ENCODE measurements at places on chromosomes 5 and 9.

GRCh38 chr9:36102742-36103495, 33.6 kb upstream of the GLIPR2 start:
- peak; percentile 59 for DNase-seq

- DNase-seq: no peak
These were observed 287.4 kb downstream of the ARHGAP26 start for GRCh38 chr5:143057580-143057999.

- no peak for DNase-seq
These were observed 29.6 kb downstream of the NOTCH1 start for GRCh38 chr9:136516191-136516654.

DNA sequence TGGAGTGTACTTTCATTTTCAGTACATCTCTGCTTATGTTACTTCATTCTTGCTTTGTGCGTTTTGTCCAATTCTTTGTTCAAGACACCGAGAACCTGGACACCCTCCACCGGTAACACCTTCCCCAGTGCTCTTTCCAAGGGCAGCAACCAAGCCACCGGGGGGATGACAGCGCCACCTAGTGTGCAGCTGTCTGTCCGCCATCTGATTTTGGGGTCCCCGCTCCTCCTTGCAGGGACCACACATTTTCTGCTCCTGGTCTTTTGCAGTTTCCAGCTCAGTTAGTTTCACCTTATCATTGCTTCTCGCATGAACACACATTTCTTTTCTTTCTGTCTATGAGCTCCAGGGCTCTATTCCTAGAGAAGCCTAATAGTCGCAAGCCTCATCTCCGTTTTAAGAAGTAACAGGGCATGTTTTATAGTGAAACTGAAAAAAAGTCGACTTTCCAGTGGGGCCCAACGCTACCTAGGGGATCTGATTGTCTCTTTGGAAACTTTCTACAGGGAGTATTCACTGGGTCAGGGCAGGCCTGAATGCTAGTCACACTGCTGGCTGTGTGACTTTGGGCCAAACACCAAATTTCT, 152.1 kb downstream of the FSTL4 start:
- no peak for DNase-seq

DNA sequence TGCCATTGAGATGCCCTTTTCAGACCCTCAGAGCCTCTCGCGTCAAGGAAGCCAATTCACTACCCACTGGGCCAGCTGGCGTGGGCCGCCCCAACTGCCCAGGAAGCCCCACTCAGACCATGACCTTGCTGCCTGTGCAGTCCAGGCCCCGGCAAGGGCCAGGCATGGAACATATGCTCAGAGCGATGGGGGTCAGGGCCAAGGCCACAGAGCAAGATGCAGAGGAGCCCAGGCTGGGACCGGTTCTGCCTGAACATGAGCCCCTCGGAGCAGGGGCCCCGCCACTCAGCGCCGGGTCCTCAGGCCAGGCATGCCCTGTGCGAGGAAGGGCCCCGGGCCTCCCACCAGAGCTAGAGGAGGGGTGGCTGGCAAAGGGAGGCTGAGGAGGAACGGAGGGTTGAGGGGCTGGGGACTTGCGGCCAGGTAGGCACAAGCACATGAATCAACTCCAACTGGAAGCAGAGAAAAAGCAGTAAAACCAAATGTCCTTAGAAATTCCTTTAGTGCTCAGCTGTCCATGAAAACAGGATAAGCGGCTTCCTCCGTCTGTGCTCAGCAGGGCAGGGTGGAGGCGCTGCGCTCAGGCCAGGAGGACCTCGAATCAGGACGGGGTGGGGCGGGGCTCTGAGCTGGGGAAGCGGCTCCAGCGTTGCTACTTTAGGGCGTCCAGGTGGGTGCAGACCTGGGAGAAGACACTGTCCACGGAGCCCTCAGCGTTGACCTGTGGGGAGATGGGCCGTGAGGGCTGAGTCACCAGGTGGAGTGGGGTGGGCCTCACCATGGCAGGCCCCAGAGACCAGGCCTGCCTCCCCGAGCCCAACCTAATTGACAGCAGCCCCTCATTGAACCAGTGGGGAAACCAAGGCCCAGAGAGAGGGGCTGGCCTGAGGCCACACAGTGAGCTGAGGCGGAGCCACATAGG, 9.9 kb downstream of the AK1 start:
- DNase-seq: no peak

DNA sequence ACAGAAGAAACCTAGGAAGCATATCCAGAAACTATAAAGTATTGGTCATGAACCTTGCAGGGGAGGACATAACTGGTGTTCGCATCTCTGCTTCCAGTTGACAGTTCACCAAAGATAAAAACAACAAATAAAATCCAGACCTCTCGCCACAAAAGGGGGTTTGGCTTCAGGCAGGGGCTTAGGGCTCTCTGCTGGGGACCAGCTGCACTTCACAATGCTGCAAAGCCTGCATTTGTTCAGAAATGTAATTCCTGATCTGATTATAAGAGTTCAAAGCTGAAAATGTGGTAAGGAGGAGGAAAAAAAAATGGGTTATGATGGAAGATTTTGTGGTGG, 79.0 kb downstream of the PDE4D start:
- no peak for DNase-seq

- DNase-seq: no peak
These were observed 355.9 kb downstream of the PRELID2 start for GRCh38 chr5:145479271-145479670.

DNA sequence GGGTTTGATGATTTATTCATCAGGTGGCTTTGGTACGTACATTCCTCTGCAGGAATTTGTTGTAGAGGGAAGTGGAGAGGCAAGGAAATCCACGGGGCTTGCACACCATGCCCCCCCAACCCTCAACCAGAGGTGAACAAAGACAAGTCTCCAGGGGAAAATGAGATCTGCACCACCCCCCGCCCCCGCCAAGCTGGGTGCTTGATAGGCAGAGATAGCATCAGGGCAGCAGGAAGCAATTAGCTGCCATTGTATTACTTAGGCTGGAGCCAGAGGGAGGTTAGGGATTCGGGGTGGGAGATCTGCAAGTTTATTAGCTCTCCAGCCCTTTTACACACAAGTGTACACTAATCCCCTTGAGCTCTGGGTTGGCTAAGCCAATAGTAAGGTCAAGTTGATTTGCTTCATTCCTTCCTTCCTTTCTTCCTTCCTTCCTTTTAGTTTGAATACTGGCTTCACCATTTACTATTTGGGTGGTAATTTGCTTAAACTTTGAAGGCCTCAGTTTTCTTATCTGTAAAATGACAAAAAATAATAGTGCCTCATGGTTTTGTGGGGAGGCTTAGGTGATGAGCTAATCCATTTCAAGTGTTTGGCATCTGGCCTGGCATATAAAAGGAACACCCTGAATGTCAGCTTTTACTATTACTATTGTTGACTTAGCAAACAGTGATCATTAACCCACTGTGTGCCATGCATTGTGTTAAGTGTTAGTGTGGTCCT, 34.1 kb downstream of the SPRY4 start:
- no peak for DNase-seq

DNA sequence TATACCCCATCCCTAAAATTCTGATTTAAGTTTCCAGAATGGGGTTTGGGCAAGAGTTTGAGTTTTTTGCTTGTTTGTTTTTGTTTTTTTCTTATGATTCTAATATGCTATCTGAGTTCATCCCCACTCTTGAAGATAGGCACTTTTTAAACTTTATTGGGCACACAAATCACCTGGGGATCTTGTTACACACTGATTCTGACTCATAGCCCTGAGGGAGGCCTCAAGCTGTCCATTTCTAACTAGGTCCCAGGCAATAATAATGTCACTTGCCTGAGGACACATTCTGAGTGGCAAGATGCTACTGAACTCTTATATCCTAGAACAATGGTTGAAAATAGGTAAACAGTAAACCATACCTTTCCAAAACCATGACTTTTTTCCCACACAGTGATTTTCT, 22.8 kb upstream of the ABLIM3 start:
- DNase-seq: no peak

DNA sequence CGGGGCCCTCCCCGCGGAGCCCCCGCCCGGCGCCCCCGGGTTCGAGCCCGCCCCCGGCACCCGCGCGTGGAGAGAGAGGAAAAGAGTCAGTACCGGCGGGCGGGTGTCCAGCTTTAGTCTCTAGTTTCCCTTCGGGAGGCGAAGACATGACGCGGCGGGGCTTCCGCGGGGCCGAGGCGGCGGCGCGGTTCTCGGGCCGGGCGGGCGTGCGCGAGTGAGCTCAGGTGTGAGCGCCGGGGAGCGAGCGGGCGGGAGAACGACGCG, 181 bp downstream of the DAP start:
- DNase-seq: no peak

DNA sequence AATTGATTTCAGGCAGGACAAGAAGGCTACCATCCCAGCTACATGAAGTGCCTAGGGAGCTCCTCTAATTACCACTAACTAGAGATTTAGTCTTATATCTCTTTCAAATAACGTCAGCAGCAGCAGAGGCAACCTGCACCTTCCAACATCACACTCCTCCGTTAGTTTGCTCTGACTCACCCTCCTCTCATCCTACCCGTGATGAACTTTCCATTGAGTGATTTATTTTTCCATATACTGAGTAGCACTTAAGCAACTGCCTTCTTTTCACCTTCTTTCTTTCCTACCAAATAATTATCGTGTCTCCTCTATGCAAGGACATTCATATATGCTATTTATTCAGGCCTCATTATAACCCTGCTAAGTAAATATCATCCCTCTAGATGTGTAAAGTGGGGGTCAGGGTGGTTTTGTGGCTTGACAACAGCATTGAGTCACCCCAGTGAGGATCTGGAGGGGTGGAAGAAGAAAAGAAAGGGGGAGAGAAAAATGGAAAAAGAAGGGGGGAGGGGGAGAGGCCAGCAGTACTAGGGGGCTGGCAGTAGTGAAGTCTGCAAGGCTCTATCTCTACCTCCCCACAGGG, 64.6 kb upstream of the CAST start:
- no peak for DNase-seq

- DNase-seq: no peak
These were observed 181.8 kb downstream of the ASTN2 start for GRCh38 chr9:117233016-117233415.

All from hypothalamus (tissue), 51 donors.